Placental pericyte (primary cell): ENCODE measurements at places on chromosomes 4 and X. TPM values are rescaled to one million over a fixed set of nuclear protein-coding genes. Genes with fewer than 3 reads are reported as not detected.

The HEPH gene
- total RNA-seq = 0.22 and 0.72 TPM in 2 replicates

The GPR50 gene
- not detected in 2 replicates for total RNA-seq

The MAML3 gene
- 3.1 and 12.3 TPM in 2 replicates for total RNA-seq

The GAGE12H gene
- total RNA-seq = not detected in 2 replicates

The UPF3B gene
- total RNA-seq = 1.0 and 1.5 TPM in 2 replicates

The KIF4A gene
- total RNA-seq = 1.1 and 24.6 TPM in 2 replicates

The SUPT20HL2 gene
- total RNA-seq = under 0.01 and 0.43 TPM in 2 replicates

The RASL11B gene
- total RNA-seq = 0.66 TPM in 1 of 2 replicates, not detected in the other

The TECRL gene
- not detected in 2 replicates for total RNA-seq

The SPANXB1 gene
- not detected in 2 replicates for total RNA-seq

The KIT gene
- under 0.01 and 2.0 TPM in 2 replicates for total RNA-seq

The CSAG1 gene
- total RNA-seq = not detected in 2 replicates

The SPP1 gene
- 1.5 and 4.0 TPM in 2 replicates for total RNA-seq

The BCORL1 gene
- 1.3 and 1.6 TPM in 2 replicates for total RNA-seq

The TCEANC gene
- total RNA-seq = 1.7 and 3.3 TPM in 2 replicates

The TMEM184C gene
- total RNA-seq = 51.0 and 53.1 TPM in 2 replicates

The CPE gene
- 0.44 and 2.3 TPM in 2 replicates for total RNA-seq

The OTC gene
- not detected in 2 replicates for total RNA-seq

The POLN gene
- total RNA-seq = 1.1 and 1.9 TPM in 2 replicates

The USP27X gene
- total RNA-seq = 2.3 and 2.8 TPM in 2 replicates

The STPG2 gene
- under 0.01 and 0.14 TPM in 2 replicates for total RNA-seq

The NXF3 gene
- total RNA-seq = not detected in 2 replicates

The REPS2 gene
- 0.14 and 0.66 TPM in 2 replicates for total RNA-seq

The CD40LG gene
- total RNA-seq = not detected in 2 replicates

The GPR143 gene
- total RNA-seq = 0.43 and 0.44 TPM in 2 replicates

The STOX2 gene
- 0.57 and 15.8 TPM in 2 replicates for total RNA-seq

The VCX3A gene
- total RNA-seq = not detected in 2 replicates

The ADAM29 gene
- not detected in 2 replicates for total RNA-seq

The CCKAR gene
- total RNA-seq = not detected in 2 replicates

The XK gene
- 0.14 TPM in 1 of 2 replicates, not detected in the other for total RNA-seq
